Calu3 (cell line): ENCODE measurements at places on chromosomes 2 and 18. TPM values are rescaled to one million over a fixed set of nuclear protein-coding genes. Genes with fewer than 3 reads are reported as not detected.

- H3K4me3 ChIP-seq: no peak overlapping the region
- no peaks in the 10 kb centered on the region for H3K36me3 ChIP-seq
- H3K4me1 ChIP-seq: no peaks in the 10 kb centered on the region
These were observed 24.0 kb downstream of the TMEM177 start for GRCh38 chr2:119702918-119703401.

- H3K27me3 ChIP-seq: no peaks in the 10 kb centered on the region
- H3K4me1 ChIP-seq: no peaks in the 10 kb centered on the region
- no peak for DNase-seq
- H3K36me3 ChIP-seq: peaks cover 16% of the 10 kb centered on the region
- H3K4me3 ChIP-seq: no peak overlapping the region
These were observed 11.6 kb upstream of the RBM44 start for GRCh38 chr2:237786936-237787335.

DNA sequence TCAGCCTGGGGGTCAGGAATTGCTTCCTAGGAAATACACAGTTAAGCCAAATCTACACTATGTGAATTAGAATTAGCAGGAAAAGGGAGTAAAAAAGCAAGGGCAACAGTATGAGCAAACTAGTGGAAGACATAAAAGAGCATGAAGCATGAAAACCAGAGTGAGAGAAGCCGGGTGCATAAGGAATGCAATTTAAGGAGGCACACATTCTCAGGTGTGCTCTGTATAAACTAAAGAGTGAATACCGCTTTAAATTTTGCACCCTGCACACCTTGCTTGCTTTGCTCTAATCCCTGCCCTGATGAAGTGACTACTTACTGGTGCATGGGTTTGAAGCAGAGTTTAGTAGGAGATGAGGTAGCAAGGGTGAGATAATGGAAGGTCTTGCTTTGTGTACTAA lies 65.7 kb upstream of the EPHA4 start:
- H3K36me3 ChIP-seq: no peaks in the 10 kb centered on the region
- H3K4me3 ChIP-seq: no peak overlapping the region
- no peak overlapping the region for H3K27ac ChIP-seq
- H3K27me3 ChIP-seq: no peaks in the 10 kb centered on the region
- no peak for DNase-seq
- H3K4me1 ChIP-seq: no peaks in the 10 kb centered on the region

- no peak overlapping the region for H3K4me3 ChIP-seq
- H3K4me1 ChIP-seq: no peaks in the 10 kb centered on the region
- H3K27me3 ChIP-seq: no peaks in the 10 kb centered on the region
- no peak for DNase-seq
- no peak overlapping the region for H3K27ac ChIP-seq
These were observed 43.9 kb upstream of the CSRNP3 start for GRCh38 chr2:165425556-165425955.

- no peak for DNase-seq
- H3K36me3 ChIP-seq: no peaks in the 10 kb centered on the region
- H3K27me3 ChIP-seq: no peaks in the 10 kb centered on the region
- H3K4me3 ChIP-seq: no peak overlapping the region
- H3K4me1 ChIP-seq: no peaks in the 10 kb centered on the region
These were observed 148.5 kb upstream of the SATB2 start for GRCh38 chr2:199606193-199606780.

DNA sequence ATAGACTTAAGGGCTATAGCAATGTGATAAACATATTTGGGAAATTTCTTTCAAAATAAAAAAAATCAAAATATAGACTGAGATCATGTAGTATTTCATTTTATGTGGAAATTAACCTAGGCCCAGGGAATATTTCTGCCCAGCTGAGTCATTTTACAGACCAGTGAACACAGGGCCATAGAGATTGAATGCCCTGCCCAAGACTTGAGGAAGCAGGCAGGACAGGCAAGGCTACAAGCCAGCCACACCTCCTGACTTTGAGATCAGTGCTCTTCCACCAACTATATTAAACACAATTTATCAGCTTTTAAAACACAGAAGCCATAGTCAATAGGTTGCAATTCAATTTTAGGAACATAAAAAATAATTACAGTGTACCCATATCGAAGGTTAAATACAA lies 12.9 kb downstream of the CCDC148 start:
- H3K4me1 ChIP-seq: no peaks in the 10 kb centered on the region
- H3K36me3 ChIP-seq: no peaks in the 10 kb centered on the region
- no peak for DNase-seq
- H3K4me3 ChIP-seq: no peak overlapping the region
- no peaks in the 10 kb centered on the region for H3K27me3 ChIP-seq
- no peak overlapping the region for H3K27ac ChIP-seq

DNA sequence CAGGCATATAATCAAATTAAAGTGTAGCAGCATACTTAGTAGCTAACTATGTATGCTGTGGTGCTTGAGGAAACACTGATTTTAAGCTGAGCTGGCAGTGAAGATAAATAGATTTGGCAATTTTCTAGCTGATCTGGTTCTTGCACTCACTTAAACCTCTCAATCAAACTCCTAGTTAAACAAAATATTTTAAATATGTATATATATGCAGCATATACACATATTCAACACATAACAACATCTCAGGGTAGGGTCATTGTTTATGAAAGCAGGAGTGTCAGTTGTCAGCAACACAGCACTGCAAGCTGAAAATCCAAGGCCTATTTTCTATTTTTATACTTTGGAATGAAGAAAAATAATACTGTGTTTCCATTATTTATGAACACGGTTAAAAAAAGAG lies 10.4 kb upstream of the FSHR start:
- H3K36me3 ChIP-seq: no peaks in the 10 kb centered on the region
- H3K4me1 ChIP-seq: no peaks in the 10 kb centered on the region
- H3K27ac ChIP-seq: no peak overlapping the region
- no peak overlapping the region for H3K4me3 ChIP-seq

- H3K27ac ChIP-seq: peak overlapping the region; percentile 57
- peaks cover 32% of the 10 kb centered on the region for H3K4me1 ChIP-seq
- peaks cover 29% of the 10 kb centered on the region for H3K36me3 ChIP-seq
These were observed 216.6 kb downstream of the RTP5 start for GRCh38 chr2:242085941-242086621.

GRCh38 chr2:44169155-44169898 lies 652 bp downstream of the PPM1B start:
- no peaks in the 10 kb centered on the region for H3K27me3 ChIP-seq
- peak; percentile 39 for DNase-seq
- H3K4me1 ChIP-seq: peaks cover 15% of the 10 kb centered on the region

DNA sequence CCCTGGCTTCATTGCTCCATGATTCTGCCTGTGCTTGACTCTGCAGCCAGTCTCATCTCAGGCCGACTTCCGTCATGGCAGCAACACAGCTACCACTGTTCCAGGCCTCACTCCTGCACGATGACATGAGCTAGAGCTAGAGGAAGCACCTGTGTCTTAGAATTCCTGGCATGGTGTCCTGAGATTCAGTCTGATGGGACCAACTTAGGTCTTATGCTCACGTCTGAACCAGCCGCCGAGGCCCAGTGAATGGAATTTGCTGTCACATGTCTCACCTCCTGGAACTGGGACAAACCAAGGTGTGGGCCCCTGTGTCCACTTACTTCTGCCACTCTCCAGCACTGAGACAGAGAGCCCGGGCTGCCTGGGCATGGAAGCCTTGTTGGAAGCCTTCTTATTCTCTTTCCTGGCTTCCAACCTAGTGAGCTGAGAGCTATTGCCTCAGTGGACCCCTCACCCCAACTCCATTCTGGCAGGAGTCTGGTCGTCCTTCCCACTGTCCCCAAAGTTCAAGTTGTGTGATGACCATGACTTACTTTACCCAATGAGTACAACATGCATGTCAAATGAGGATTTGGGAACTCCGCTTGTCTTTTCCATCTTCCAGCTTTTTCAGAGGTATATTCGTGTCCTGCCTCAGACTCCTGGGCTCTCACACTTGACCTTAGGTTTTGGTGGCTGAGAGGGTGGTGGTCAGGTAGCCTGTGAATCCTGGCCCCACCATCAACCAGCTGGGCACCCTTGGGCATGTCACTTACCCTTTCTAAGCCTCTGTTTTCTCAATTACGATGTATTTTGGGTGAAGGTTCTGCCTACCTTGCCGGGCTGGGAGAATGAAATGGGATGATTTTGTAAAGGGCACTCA lies 39.1 kb upstream of the HS6ST1 start:
- H3K27ac ChIP-seq: no peak overlapping the region
- H3K27me3 ChIP-seq: peaks cover 26% of the 10 kb centered on the region
- H3K4me3 ChIP-seq: no peak overlapping the region
- no peak for DNase-seq
- no peaks in the 10 kb centered on the region for H3K36me3 ChIP-seq

DNA sequence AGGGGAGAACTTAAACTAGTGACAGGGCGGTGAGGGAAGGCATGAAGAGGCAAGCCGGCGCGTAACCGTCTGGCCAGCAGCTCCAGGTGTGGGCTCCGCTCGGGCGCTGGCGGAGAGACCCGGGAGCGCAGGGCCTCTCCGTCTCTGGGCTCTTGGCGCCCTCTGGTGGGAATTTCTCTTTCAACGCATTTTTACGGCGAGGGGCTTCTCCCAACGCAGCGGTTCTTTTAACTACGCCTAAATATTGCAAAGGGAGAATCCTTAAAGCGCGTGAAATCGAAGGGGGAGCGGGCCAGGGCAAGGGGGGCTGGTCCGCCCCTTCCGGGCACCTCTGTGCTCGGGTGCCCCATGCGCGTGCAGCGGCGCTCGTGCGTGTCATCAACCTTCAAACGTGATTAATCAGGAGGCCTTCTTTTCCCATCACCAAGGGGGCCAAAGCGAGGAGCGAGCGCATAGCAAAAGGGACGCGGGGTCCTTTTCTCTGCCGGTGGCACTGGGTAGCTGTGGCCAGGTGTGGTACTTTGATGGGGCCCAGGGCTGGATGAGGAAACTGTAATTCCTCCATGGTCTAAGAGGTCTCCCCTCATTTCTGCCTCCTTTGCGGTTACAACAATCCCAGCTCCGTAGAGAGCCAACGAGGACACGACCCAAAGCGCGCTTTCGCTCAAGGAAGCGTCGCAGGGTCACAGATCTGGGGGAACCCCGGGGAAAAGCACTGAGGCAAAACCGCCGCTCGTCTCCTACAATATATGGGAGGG lies 762 bp upstream of the GAD1 start:
- H3K36me3 ChIP-seq: peaks cover 39% of the 10 kb centered on the region
- H3K27me3 ChIP-seq: peaks cover 31% of the 10 kb centered on the region
- peak; percentile 88 for DNase-seq
- no peak overlapping the region for H3K27ac ChIP-seq
- H3K4me3 ChIP-seq: peak overlapping the region; percentile 85

DNA sequence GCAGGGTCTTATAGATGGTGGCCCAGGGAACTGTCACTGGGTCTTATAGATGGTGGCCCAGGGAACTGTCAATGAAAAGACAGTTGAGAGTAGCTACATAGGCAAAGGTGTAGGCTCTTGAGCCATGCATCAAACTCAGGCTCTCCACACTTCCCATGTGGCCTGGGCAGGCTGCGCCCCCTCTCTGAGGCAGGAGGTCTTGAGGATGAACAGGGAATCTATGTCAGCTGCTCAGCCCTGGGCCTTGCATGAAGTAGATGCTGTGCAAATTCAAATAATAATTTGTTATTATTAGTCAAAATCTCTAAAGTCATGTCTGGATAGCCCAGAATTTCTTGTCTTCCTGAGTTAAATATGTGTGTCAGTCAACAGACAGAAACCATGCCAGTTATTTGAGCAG lies 26.7 kb downstream of the STK25 start:
- no peak overlapping the region for H3K27ac ChIP-seq
- peaks cover 15% of the 10 kb centered on the region for H3K36me3 ChIP-seq
- H3K27me3 ChIP-seq: no peaks in the 10 kb centered on the region

DNA sequence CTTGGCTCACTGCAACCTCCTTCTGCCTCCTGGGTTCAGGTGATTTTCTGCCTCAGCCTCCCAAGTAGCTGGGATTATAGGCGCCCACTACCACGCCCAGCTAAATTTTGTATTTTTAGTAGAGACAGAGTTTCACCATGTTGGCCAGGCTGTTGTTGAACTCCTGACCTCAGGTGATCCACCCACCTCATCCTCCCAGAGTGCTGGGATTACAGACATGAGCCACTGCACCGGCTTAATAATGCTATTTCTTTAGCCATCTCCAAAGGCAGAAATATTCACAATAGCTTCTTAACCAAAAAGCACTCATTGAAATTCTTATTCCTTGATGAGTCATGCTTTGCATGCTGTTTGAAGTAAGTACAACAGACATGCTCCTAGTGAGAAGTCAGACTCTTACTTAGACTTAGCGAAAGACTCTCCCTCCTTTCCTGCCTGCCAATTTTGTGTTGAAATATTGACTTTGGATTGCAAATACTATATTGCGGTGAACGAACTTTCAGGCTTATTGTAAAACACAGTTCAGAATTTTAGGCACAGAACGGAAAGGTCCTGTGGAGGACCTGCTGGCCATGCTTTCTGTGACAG lies 4.4 kb downstream of the ACTR3 start:
- no peak for DNase-seq
- H3K36me3 ChIP-seq: peaks cover 65% of the 10 kb centered on the region
- peaks cover 64% of the 10 kb centered on the region for H3K4me1 ChIP-seq
- H3K27ac ChIP-seq: peak overlapping the region; percentile 78
- H3K4me3 ChIP-seq: peak overlapping the region; percentile 90

GRCh38 chr18:63889626-63890025 lies 2.1 kb downstream of the SERPINB2 start:
- no peak for DNase-seq
- H3K36me3 ChIP-seq: peaks cover 36% of the 10 kb centered on the region
- H3K4me3 ChIP-seq: peak overlapping the region; percentile 44
- H3K27me3 ChIP-seq: no peaks in the 10 kb centered on the region
- peak overlapping the region; percentile 63 for H3K27ac ChIP-seq

DNA sequence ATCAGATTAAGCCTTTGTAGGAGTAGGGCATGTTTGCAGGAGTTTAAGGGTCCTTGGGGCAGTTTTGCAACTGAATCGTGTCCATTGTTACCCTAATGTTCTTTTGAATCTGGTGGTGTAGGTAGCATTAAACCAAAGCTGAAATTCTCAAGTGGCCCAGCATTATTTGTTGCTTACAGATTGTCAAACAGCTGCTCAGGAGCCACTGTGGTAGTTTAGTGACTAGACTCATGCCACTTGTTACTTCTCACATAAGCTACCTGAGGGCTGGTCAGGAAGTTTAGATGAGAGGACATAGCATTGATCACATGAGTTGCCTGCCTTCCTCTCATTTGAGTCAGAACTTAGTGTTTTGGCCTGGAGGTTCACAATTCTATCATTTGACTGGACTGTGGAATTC lies 157.6 kb downstream of the HAUS1 start:
- no peaks in the 10 kb centered on the region for H3K27me3 ChIP-seq
- H3K4me3 ChIP-seq: no peak overlapping the region
- no peak for DNase-seq
- peaks cover 28% of the 10 kb centered on the region for H3K4me1 ChIP-seq

DNA sequence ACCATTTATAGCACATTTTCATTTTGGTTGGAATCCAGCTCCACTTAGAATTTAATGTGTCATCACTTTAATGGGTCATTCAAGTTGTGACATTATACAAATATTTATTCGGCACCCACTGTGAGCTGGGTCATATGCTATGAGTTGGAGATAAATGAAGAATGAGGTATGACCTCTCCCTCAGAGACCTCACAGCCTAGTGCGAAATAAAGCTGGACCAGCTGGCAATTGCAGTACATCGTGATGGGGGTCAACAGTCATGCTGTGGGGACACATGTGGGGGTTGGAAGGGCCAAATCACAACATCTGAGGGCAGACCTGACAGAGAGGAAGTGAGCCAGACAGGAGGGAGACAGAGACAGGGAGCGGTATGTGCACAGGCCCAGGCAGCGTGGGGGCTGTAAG lies 175.4 kb downstream of the MAIP1 start:
- peaks cover 34% of the 10 kb centered on the region for H3K4me1 ChIP-seq
- no peaks in the 10 kb centered on the region for H3K36me3 ChIP-seq
- no peaks in the 10 kb centered on the region for H3K27me3 ChIP-seq
- H3K4me3 ChIP-seq: no peak overlapping the region
- no peak for DNase-seq
- H3K27ac ChIP-seq: no peak overlapping the region

The PCARE gene
- not detected in 2 replicates for total RNA-seq

The ZSWIM2 gene
- not detected in 2 replicates for total RNA-seq

The MDH1B gene
- 0.94 and 1.9 TPM in 2 replicates for total RNA-seq

The ANKRD29 gene
- total RNA-seq: 6.9 and 7.8 TPM in 2 replicates

The RHOB gene
- total RNA-seq: 143 and 147 TPM in 2 replicates
